Activated T-helper 17 cell treated with anti-CD3 and anti-CD28 coated beads, Interleukin-2, amount 50 U/mL, for 72 hours (primary cell): ENCODE measurements at places on chromosomes 13 and 19.
A peak's percentile ranks its signal among the peaks of the same experiment; 100 is the strongest.

DNA sequence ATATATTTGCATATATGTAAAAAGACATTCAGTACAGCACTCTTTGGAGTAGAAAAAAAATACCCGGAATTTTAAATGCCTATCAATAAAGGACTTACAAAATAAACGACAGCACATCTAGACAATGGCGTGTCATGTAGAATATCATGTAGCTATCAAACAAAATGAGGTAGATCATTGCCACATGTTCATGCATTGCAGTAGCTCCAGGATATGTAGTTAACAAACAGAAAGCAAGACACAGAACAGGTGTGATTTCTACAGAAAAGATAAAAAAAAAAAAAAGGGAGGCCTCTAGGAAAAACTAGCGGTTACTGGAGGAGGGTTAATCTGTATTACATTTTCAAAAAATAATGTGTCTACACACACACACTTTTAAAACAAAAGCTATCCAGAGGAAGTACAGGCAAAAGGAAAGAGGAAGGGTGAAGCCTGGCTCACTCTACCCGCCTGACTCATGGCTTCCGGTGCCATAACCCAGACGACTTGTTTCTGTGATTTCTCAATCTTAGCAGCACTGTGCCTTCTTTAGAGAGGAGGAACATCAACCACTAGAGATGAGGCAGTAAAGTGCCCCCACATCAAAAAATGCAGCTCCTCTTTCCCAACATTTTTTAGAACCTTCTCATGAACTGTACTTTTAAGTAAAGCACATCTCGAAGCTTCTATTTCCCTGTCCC is 6.9 kb downstream of the KCTD12 start:
- peak; percentile 100 for ATAC-seq

- no peak for ATAC-seq
These were observed 274.2 kb downstream of the ITGBL1 start for GRCh38 chr13:101726681-101727080.

- ATAC-seq: peak; percentile 65
These were observed 5.6 kb downstream of the APC2 start for GRCh38 chr19:1455336-1456120.

DNA sequence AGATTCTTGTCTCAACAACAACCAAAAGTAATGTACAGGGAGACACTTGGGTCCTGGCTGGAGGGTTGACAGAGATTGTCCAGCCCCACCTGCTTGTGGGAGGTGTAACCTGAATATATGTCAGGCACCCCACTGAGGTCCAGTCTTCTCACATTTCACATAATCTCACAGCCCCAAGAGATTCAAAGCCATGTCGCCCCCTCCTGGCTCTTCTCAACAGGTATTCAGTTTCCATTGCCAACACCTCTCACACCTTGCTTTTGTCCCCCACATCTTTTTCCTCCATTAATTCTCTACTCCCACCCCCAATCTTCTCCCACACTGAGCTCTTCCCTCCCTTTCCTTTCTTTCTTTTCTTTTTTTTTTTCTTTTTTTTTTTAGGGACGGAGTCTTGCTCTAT is 11.2 kb downstream of the UNC13A start:
- ATAC-seq: no peak

DNA sequence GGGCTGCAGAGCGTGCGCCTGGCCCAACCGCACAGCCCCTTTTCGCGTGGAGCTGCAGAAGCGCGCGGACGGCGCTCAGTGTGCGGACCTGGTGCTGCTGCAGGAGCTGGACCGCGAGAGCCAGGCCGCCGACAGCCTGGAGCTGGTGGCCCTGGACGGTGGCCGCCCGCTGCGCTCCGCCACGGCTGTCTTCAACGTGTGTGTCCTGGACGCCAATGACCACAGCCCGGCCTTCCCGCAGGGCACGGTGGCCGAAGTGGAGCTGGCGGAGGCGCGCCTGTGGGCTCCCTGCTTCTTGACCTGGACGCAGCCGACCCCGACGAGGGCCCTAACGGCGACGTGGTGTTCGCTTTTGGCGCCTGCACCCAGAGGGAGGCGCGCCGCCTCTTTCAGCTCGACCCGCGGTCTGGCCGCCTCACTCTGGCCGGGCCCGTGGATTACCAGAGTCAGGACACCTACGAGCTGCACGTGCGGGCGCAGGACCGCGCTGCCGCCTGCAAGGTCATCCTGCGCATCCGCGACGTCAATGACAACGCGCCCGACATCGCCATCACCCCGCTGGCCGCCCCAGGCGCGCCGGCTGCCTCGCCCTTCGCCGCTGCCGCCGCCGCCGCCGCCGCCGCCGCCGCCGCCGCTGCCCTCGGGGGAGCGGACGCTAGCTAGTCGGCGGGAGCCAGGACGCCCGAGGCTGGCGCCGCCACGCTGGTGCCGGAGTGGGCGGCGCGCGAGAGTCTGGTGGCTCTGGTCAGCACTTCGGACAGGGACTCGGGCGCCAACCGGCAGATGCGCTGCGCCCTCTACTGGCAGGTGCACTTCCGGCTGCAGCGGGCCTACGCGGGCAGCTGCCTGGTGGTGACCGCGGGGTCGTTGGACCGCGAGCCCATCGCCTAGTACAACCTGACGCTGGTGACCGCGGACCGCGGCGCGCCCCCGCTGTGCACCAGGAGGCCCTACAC is 172.2 kb downstream of the OLFM4 start:
- no peak for ATAC-seq

- ATAC-seq: peak; percentile 31
These were observed 653 bp downstream of the MVB12A start for GRCh38 chr19:17420475-17420924.

DNA sequence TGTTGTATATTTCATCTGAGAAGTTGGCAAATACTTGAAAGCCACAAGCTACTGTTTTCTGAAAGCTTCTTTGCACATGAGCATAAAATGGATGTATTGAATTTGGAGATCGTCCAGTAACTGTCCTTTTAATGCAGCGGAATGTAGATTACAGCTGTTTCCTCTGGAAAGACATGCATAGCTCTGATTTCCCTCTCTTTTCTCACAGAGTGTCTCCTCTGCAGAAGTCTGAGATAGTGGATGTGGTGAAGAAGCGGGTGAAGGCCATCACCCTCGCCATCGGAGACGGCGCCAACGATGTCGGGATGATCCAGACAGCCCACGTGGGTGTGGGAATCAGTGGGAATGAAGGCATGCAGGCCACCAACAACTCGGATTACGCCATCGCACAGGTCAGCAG is 283.0 kb downstream of the SHISA2 start:
- ATAC-seq: no peak
